ENCODE measurements at places on chromosomes 5 and 9. TPM values are rescaled to one million over a fixed set of nuclear protein-coding genes. Genes with fewer than 3 reads are reported as not detected.

TAF1L gene
- not detected for total RNA-seq

CAMK4 gene
- 3.6 TPM for total RNA-seq

IARS1 gene
- total RNA-seq = 253 TPM

PDE6A gene
- total RNA-seq = not detected

THG1L gene
- total RNA-seq = 8.4 TPM

QRFP gene
- total RNA-seq = not detected

LIFR gene
- 51.5 TPM for total RNA-seq

TSLP gene
- 0.61 TPM for total RNA-seq

MSX2 gene
- total RNA-seq = 0.32 TPM

ADRB2 gene
- 0.97 TPM for total RNA-seq

SLC25A2 gene
- 0.15 TPM for total RNA-seq

LCNL1 gene
- total RNA-seq = not detected

BAAT gene
- total RNA-seq = not detected

SLC36A3 gene
- total RNA-seq = not detected

SH3RF2 gene
- 2.6 TPM for total RNA-seq

LAMC3 gene
- total RNA-seq = under 0.01 TPM

ADAMTS16 gene
- not detected for total RNA-seq

ARL14EPL gene
- total RNA-seq = under 0.01 TPM

PRRT1B gene
- not detected for total RNA-seq

TMOD1 gene
- 1.9 TPM for total RNA-seq

PCDHB1 gene
- total RNA-seq = not detected

GARIN3 gene
- total RNA-seq = not detected

WDR31 gene
- total RNA-seq = 0.46 TPM

PDE4D gene
- 30.2 TPM for total RNA-seq

LEAP2 gene
- not detected for total RNA-seq

CDH10 gene
- total RNA-seq = not detected

WDR38 gene
- total RNA-seq = not detected

SAP30L gene
- 23.1 TPM for total RNA-seq

COMMD10 gene
- total RNA-seq = 44.8 TPM

FOXD4 gene
- not detected for total RNA-seq

COL23A1 gene
- total RNA-seq = 0.15 TPM

PITX1 gene
- 0.32 TPM for total RNA-seq

TLE1 gene
- 31.6 TPM for total RNA-seq

NAIP gene
- 1.9 TPM for total RNA-seq

PDZD2 gene
- 9.4 TPM for total RNA-seq

PCDHB9 gene
- total RNA-seq = 0.15 TPM

SPINK5 gene
- not detected for total RNA-seq

TRPM6 gene
- under 0.01 TPM for total RNA-seq

GFPT2 gene
- total RNA-seq = 20.1 TPM

SARDH gene
- total RNA-seq = 0.91 TPM

DOK3 gene
- 3.6 TPM for total RNA-seq

SIT1 gene
- total RNA-seq = not detected

TMEM174 gene
- not detected for total RNA-seq

MAMDC2 gene
- 6.5 TPM for total RNA-seq
